Effector memory CD4-positive, alpha-beta T cell (primary cell): ENCODE measurements at places on chromosomes 5 and 9.

GRCh38 chr5:124858612-124859011 is 112.2 kb upstream of the ZNF608 start:
- H3K27ac ChIP-seq = no peak overlapping the region
- DNase-seq = no peak
- no peaks in the 10 kb centered on the region for H3K27me3 ChIP-seq
- no peak overlapping the region for H3K4me3 ChIP-seq
- H3K36me3 ChIP-seq = no peaks in the 10 kb centered on the region
- no peaks in the 10 kb centered on the region for H3K4me1 ChIP-seq

GRCh38 chr5:143025971-143026370 is 255.8 kb downstream of the ARHGAP26 start:
- H3K27me3 ChIP-seq = no peaks in the 10 kb centered on the region
- no peak overlapping the region for H3K4me3 ChIP-seq
- DNase-seq = no peak
- H3K27ac ChIP-seq = no peak overlapping the region
- no peaks in the 10 kb centered on the region for H3K36me3 ChIP-seq

DNA sequence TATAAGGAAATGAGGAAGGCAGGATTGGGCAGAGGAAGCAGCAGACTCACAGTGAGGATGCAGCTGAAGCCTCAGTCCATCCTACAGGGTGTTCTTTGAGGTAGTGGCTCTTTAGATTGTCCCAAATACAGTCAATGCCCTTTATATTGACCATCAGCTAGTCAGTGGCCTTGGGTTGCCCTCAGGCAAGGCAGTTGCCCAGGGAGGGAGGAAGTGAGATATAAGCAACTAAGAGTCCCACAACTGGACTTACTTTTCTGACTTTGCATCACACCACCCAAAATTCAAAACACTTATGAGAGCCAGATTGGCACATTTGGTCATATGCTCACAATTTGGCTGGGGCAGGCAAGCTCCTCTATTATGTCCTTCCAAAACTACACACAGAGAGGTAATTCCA is 9.4 kb upstream of the SLC12A2 start:
- H3K4me1 ChIP-seq = no peaks in the 10 kb centered on the region
- H3K27me3 ChIP-seq = no peaks in the 10 kb centered on the region
- H3K27ac ChIP-seq = no peak overlapping the region

GRCh38 chr9:21931428-21931827 is 62.8 kb downstream of the CDKN2A start:
- H3K27ac ChIP-seq = no peak overlapping the region
- no peaks in the 10 kb centered on the region for H3K27me3 ChIP-seq
- no peaks in the 10 kb centered on the region for H3K4me1 ChIP-seq
- DNase-seq = no peak

DNA sequence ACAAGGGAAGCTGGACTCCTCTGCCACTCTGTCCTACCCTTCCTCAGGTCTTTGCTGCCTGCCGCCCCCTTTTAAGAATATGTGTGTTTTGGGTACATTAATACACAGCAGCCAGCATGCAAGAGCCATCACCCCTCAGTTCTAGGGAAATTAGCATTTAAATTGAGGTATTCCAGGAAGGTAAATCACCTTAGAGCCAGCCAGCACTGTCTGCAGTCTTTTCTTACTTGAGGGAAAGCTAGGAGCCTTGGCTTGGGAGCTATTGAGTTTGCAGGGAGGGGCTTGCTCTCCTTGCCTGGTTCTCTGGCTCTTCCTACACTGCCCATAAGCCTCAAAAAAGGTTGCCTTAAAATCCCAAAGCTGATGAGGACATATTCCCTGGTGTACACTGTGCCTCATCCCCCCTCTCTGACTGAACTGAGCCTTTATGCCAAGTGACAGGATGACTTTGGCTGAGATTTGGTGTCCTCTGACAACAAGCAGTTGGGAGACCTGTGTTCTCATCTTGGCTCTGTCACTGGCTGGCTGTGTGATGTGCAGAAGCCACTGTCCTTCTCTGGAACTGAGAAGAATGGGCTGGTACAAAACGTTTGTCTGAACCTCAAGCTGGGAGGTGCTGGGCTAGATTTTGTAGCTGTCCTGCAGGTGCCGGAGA is 54.1 kb downstream of the TRIM32 start:
- H3K27ac ChIP-seq = no peak overlapping the region
- DNase-seq = no peak
- no peaks in the 10 kb centered on the region for H3K27me3 ChIP-seq
- H3K36me3 ChIP-seq = no peaks in the 10 kb centered on the region

DNA sequence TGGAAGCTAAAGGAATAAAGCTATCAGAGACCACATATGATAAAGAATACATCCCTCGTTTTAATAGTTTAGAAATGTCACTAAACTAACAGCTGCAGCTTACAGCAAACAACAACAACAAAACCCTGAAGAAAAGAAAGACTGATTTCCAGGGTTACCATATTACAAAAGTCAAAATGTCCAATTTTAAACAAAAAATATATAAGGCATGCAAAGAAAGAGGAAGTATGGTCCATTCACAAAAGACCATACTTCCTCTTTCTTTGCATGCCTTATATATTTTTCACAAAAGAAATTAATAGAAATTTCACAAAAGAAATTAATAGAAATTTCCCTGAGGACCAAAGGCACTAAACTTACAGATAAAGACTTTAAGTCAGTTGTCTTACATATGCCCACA is 354.2 kb downstream of the ARL15 start:
- no peaks in the 10 kb centered on the region for H3K36me3 ChIP-seq
- H3K4me1 ChIP-seq = no peaks in the 10 kb centered on the region
- no peak for DNase-seq
- H3K27me3 ChIP-seq = no peaks in the 10 kb centered on the region
- no peak overlapping the region for H3K27ac ChIP-seq
- H3K4me3 ChIP-seq = no peak overlapping the region

DNA sequence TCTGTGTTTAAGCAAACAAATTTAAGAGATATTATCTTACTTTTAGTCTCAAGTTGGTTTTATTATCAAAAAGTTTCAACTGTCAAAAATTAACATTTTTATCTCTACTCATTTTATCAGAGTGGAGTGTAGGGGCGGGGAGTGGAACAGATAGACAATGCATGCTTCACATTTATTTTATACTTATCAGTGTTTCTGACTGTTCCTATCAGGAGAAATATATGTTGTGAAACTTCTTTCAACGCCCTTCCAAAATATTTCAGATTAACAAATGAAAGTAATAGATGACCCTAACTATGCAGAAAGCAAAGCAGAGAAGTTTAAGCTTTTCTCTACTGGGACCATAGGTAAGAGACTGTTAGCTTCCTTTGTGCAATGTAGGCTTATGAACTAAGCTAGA is 44.9 kb upstream of the MAST4 start:
- H3K27ac ChIP-seq = no peak overlapping the region
- no peaks in the 10 kb centered on the region for H3K27me3 ChIP-seq
- H3K4me1 ChIP-seq = no peaks in the 10 kb centered on the region
- H3K4me3 ChIP-seq = no peak overlapping the region
- H3K36me3 ChIP-seq = no peaks in the 10 kb centered on the region
